GM19239 (cell line): ENCODE measurements at places on chromosomes 6 and 20.

DNA sequence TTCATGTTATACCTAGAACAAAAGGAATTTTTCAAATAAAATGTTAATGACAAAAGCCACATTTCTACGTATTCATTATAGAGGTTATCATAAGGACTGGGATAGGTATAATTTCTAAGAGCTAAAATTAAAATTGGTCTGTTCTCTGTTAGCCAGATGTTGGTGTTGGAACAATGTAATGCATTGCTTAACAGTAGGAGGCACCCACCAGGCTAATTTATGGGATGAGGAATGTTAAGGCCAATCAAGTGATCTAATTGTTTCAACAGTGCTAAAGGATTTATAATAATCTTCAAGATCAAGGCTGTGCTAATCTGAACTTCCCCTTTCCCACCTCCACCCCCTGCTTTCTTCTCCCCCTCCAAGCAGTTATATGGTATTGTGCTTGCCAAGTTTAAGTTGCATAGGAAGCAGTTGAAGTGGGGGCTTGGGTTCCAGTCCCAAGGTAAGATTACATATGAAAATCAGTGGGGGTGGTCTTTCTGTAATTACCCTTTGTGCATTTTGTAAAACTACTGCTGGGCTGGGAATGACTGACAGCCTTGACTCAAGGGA lies 89.2 kb upstream of the BACH2 start:
- DNase-seq = no peak

GRCh38 chr20:57756921-57757320 lies 47.1 kb upstream of the PMEPA1 start:
- DNase-seq = no peak

DNA sequence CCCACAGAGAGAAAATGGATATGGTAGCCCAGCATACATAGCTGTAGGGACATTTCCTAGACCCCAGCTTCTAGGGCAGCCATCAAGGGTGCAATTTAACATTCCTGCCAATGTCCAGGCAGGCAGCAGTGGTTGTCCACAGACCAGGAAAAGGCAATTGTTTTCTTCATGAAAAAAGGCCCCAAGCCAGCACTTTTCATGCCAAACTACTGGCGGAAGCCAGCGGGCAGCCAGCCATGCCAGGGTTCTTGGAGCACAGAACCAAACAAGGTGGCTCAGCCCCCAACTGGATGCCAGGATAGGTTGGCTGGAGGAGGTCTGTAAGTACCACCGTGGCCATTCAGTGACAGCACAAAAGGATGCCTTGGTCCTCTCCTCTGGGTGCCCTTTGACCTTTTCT lies 94.6 kb downstream of the BANF2 start:
- no peak for DNase-seq

GRCh38 chr6:34510299-34510698 lies 44.4 kb downstream of the PACSIN1 start:
- DNase-seq = no peak

GRCh38 chr6:27478141-27478705 lies 5.3 kb upstream of the ZNF184 start:
- no peak for DNase-seq

- DNase-seq = no peak
Measured at GRCh38 chr6:37047689-37048402, 42.4 kb downstream of the FGD2 start.

- DNase-seq = no peak
Measured at GRCh38 chr6:99016355-99016754, 68.6 kb upstream of the FBXL4 start.

DNA sequence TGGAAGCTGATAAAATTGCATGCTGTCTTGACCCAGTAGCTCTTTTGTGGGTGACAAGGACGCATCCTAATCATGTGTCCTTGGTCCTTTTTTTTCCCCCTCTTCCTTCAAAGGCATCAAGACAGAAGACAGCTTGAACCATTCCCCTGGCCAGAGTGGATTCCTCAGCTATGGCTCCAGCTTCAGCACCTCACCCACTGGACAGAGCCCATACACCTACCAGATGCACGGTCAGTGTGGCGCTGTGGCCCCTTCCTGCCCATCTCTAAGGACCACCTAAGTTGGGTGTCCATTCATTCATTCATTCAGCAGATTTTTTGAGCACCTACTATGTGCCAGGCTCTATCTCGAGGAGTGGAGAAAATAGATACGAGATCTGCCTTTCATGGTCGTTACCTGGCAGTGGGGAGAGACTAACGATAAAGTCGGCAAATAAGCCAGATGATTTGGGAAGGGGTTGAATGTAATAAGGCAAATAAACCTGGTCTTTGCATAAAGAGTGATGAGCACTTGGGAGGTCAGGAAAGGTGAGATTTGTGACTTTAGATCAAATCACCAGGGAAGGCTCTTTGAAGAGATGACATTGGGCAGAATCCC lies 121.5 kb downstream of the EYA2 start:
- no peak for DNase-seq

DNA sequence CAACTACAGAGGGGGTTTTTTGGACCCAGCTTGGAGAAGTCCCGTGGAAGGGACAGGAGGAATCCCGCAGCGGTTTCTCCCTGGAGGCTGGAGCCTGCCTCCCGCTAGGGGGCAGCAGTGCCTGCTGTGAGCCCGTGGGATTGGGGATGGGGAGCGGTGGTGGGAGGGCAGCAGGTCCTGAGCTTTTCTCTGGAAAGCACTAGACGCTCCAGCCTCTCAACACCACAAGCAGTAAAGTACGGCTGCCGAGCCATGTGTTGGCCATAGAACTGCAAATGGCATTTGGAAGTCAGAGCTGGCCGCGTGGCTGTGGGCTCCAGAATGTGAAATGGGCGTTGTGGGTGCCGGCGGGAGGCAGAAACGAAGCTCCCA lies 47.8 kb downstream of the GMPR start:
- DNase-seq = peak; percentile 39

- no peak for DNase-seq
Measured at GRCh38 chr6:167919349-167919748, 78.1 kb upstream of the KIF25 start.

GRCh38 chr20:45934046-45934585 lies 367 bp upstream of the PCIF1 start:
- no peak for DNase-seq

DNA sequence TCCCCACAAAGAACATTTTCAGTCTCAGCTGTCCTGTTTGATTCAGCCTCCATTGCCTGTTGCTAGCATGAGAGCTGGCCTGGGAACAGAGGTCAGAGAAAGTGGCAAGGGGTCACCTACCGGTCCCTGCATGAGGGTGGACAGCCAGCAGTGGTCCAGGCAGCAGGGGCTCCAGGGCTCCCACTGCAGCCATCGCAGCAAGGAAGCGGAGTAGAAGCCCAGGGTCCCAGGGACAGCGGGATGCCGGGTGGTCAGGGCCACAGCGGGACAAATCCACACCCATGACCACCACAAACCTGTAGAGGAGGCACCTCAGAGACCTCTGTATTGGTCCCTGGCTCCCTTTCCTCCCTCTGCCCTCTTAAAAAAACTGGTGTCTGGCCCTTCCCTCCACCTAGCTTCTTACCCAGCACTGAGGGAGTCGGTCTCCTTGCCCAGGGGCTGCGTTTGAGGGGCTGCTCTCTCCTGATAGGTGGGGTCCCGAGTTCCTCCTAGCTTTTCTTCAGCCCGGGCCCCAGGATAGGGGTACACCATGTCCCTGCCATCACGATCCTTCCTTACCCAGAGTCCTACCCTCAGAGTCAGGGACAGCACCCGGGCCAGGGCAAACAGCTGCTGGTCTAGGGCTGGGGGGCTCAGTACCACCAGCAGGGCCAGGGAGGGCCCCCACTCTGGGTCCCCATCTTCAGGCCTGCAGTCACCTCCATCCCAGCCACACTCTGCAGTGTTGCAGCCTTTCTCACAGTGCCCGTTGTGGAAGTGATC lies 8.4 kb upstream of the GPSM3 start:
- DNase-seq = no peak

- no peak for DNase-seq
Measured at GRCh38 chr6:31634131-31634530, 13.6 kb downstream of the PRRC2A start.

- DNase-seq = no peak
Measured at GRCh38 chr6:151553416-151554165, 59.8 kb downstream of the CCDC170 start.

DNA sequence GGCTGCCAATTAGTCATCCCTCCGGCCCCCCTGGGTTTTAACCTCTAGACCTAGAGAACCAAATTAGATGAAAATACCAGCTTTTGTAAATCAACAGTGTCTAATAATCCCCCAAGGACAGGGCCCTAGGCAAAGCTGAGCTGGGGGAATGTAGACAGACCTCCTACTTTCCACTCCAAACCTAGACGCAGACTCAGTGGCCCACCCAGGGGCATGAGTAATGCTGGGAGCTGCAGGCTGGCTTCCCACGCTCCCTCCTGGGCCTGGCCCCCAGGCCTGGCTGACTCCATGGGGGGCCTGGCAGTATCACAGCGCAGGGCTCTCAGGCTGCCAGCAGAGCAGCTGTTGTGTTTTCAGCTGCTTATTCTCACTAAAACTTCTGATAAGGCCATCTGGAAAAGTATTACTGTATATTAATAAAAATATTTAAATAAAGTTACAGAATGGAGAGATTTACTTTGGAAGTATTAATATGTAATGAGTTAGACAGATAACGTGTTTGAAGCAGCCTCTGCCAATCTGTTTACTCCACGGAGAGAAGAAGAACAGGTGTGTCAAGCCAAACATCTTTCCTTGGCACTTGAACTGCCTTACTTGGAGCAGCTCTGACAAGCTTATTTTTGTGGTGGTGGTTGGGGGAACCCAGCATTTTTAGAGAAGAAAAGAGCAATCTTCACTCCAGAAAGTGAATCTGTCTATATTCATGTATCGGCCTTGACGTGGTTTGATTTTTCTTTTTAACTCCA lies 144.0 kb upstream of the AGPAT4 start:
- DNase-seq = no peak

- DNase-seq = no peak
Measured at GRCh38 chr6:127191716-127192115, 73.2 kb downstream of the RSPO3 start.

DNA sequence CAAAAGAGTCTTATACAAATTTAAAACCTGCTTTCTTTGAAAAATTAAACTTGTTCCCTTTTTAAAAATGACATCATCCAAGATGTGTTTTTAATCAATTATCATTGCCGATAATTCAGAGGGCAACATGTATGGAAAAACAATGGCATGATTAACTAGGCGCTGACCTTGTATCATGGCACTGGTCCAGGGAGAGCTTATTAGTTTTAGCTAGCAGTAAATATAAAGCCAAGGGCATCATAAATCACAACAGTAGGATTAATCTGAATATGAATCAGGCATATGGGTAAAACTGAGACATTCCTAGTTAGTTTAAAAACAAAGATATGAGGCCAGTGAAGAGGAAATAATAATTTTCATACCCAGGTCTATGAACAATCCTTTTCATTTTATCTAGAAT lies 374.0 kb downstream of the HDGFL1 start:
- no peak for DNase-seq

GRCh38 chr6:14910692-14911547 lies 334.9 kb upstream of the JARID2 start:
- DNase-seq = peak; percentile 61

DNA sequence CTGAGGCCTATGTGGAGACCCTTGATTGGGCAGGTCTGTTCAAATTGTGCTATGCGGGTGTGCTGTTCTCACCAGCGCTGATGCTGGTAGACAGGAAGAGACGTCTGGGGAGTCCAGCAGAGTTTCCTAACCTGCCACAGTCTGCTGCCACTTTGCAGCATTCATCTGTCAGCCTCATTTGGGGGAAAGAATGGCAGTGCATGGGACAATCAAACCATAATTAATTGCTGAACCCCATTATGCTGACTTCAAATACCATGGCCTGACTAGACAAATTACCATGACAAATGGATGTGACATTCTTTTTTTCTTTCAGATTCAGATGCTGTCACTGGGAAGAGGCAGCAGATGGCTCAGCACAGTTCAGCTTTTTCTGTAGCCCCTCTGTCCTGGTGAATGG lies 171.4 kb upstream of the SYNDIG1 start:
- no peak for DNase-seq

DNA sequence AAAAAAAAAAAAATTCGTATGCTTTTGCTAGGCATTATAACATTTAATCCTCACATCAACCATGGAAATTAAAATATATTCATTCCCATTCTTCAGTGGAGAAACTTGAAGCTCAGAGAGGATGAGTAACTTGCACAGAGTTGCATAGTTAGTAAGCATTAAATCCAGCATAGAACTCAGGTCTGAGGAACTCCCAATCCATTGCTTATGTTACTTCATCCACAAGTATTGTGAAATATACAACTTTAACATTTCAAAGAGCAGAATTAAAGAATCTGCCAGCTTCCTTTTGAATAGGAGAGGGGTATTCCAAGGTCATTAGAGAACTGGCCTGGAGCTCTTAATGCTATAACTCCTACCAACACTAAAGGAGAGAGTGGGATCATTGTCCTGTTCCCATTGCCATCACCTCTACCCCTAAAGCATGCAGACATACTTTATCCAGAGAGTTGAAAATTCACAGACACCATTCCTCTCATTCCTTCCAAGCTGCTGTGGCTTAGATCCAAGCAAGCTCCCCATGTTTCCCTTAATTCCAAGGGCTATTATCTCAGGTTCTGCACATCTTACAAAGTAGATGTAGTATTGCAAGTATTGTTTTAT lies 91.9 kb downstream of the FLRT3 start:
- no peak for DNase-seq

GRCh38 chr6:64270083-64270482 lies 634.5 kb downstream of the PHF3 start:
- DNase-seq = no peak

- no peak for DNase-seq
Measured at GRCh38 chr6:144749263-144749662, 464.1 kb downstream of the UTRN start.

DNA sequence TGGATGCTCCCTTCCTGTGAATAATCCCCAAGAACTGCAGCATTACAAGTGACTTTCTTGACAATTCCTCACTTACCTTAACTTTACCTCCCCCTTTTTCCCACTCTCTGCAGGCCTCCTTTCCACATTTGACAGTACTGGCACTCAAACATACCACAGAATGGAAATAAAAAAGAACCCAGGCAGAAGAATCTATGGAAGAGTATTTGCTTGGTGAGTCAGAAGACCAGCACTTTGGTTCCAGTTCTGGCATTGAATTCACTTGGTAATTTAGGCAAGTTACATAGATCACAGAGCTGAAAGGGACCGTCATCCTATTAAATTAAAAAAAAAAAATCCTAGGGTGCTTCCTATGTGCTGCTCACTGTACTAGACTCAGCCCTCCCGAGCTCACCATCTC lies 55.0 kb downstream of the BTBD9 start:
- DNase-seq = no peak

- DNase-seq = peak; percentile 58
Measured at GRCh38 chr6:41463062-41463930, 82.9 kb upstream of the FOXP4 start.

- no peak for DNase-seq
Measured at GRCh38 chr6:49743429-49743828, 759 bp downstream of the CRISP3 start.
